ENCODE measurements at places on chromosomes 12 and 14.

DNA sequence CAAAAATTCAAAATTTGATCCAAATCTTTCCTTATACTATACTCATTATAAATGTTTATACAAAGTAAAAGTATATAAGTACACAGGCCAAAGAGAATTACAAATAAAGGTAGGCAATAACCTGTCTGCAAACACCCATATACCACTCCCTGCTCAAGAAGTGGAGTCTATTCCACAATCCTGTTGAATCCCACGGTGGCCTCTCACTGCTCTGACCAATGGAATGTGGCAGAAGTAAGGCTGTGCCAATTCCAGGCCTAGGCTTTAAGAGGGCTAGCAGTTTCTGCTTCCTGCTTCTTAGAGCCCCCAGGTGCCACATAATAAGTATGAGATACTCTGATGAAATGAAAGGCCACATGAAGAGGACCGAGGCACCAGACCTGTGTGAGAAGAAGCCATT is 79.8 kb upstream of the CFL2 start:
- no peak for DNase-seq

DNA sequence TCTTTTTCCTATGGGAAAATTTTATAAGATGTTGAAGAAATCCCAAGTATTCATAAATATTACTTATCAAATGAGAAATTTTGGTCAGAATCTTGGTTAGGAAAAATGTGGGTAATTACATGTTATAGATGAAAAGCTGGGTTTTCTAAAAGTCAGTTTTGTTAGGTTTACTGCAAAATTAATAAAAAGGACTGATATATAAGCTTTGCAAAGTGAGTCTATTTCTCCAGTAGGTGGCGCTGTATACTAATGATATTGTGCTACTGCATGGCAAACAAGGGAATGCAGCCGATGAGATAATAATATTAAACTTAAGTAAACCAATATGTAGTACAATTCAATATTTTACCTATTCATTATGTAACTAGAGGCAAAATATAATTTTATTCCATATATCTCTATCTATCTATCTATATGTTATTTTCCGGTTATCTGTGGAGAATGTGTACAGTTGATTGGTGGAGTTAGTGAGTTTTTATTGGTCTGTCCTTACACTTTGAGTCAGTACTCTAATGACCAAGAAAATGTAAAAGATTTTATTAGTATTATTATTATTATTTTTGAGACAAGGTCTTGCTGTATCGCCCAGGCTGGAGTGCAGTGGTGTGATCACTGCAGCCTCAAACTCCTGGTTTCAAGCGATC is 32.9 kb downstream of the MIPOL1 start:
- DNase-seq = peak; percentile 71

- DNase-seq = peak; percentile 79
Measured at GRCh38 chr12:65948320-65949008, 124.2 kb downstream of the HMGA2 start.

DNA sequence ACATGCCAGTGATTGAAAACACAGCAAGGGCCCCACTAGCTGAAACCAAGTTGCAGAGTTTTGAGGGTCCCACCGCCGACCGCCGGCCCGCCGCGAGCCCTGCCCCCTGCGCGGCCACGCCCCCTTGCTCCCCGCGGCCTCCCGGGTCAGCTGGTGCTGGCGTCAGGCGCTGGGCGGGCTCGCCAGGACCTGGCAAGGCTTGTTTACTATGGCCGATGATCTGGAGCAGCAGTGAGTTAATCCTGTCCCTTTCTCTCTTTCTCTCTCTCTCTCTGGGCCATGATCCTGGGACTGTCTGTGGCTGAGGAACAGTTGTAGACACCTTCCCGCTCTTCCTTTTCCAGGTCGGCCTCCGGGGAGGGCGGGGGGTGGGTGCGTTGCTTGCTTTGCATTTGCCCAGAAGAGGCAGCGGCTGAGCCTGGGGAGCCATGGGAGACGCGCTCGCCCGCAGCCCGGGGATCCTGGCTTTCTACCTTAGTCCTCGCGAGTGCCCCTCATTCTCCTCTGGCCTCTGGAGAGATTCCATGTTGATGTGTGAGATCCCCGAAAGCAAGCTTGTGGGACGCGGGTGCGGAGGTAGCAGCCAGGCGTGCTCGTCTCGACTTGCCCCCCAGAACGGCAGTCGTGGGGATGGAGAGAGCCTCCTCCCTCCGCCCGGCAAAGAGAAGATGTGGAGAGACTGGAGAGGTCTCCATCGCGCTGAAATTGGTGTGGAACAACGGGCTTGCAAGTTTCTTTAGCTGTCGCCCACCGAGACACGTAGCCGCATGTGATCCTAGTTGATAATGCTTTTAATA is at the start of gene ABHD4:
Gene ABHD4, plus strand, starts transcription at position 202 of the 797 bp plus-strand sequence. Its CDS starts 7 bp downstream, at position 209.
- DNase-seq = peak; percentile 89

DNA sequence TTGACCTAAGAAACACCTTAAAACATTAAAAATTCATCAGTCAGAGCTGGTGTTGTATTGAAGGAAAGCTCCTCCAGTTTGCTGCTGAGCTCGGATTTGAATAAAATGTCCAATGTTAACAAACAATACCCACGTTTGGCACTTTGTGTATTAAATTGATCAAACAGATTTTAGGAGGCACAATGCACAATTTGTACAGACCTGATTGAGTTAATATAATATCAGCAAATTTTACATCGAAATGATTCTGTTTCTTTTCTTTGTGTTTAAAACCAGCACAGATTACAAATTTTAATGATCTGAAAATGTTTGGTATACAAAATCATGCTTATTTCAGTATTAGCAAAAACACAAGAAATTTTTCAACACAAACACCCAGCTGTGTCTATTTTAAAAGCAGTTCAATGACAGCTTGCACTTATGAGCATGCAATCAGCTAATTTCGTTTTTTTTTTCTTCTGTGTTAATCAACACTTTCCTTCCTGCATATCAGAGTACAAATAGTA is 2.8 kb upstream of the FOXG1 start:
- DNase-seq = no peak

DNA sequence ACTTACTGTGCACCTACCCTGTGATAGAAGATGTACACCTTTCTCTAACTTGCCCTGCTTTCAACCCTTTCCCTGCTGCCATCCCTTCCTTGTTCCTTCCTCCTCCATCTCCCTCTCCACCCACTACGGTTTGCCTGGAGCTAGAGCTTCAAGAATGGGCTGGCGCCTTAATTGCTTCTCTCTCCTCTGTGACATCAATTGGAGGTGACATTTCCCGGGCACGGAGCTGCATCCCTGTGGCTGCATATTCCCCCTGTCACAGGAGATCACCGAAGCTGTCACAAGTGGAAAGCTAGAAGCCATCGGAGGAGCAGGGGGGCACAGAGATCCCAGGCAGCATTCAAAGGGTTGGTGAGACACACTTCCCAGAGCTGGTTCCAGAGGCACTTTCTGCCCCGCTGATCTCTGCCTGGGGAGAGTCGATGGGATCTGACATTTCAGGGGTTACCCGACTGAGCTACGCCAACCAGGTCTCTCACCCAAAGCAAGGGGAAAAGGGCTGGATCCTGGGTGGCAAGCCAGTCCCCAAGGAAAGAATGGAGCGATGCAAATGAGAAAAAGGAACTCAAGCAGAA is 604.9 kb downstream of the MED13L start:
- DNase-seq = no peak

DNA sequence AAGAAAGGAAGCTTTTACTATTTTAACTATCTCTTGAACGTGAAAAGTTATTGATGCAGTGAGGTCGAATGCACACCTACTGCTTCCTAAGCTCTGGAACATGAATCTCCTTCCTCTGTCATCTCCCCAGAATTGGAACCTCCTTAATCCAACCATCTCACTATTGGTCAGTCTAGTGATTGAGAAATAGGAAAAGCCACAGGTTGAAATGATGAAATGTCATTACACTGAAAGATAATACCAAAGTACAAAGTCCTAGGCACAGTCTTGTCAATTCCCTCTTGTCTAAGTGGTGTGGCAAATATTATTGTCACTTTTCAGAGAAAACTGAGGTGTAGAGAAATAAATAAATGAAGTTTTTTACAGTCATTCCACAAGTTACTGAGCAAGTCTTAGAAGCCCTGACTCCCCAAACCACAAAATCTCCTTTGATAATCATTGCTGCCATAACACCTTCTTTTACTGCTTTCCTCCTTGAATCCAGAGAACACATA is 19.5 kb upstream of the HIGD1C start:
- no peak for DNase-seq
